ENCODE measurements at places on chromosomes 16 and 17.

DNA sequence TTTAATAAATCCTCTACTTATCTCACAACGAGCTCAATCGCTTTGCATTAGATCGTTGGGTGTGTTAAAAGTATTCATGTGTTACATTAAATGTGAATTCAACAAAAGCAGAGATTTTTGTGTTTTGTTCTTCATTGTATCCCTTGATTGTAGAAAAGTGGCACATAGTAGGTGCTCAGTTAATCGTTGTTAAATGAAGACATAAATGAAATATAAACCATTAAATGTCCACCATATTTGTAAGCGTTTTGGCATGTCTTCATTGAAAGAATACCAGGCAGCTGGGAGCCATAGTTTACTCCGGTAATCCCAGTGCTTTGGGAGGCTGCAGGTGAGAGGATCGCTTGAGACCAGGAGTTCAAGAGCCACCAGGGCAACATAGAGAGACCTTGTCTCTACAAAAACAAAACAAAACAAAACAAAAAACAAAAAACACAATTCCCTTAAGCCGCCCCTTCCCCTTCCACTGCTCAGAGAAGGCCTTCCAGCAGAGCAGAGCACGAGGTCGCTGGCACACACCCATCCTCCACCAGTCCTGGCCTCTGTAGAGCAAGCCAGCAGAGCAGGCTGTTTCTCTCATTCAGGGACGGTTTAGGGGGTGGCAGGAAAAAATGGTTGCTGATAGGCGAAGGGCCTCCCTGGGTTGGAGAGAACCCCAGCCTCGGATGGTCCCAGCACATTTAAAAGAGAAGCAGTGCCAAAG lies 673 bp upstream of the CHD9 start:
- DNase-seq = no peak

GRCh38 chr17:65334406-65334805 lies 197.2 kb downstream of the RGS9 start:
- no peak for DNase-seq

DNA sequence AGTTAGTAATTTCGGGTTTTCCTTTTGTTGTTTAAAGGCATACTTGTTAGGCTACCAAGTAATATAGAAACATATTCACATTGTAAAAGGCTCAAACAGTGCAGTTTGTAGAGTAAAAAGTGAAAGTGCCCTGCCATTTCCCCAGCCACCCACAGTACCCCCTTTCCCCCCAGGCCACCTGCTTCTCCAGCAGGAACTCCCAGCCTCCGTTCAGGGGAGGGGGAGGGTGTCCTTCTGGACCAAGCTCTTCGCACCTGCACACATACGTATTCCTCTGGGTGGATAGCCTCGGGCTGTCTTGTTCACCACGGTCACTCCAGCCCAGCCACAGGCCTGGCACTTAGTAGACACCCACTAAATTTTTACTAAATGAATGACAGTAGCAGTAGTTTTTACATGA lies 144.5 kb downstream of the CLEC16A start:
- no peak for DNase-seq

- no peak for DNase-seq
These were observed 52.5 kb upstream of the MTSS2 start for GRCh38 chr16:70738083-70738977.

DNA sequence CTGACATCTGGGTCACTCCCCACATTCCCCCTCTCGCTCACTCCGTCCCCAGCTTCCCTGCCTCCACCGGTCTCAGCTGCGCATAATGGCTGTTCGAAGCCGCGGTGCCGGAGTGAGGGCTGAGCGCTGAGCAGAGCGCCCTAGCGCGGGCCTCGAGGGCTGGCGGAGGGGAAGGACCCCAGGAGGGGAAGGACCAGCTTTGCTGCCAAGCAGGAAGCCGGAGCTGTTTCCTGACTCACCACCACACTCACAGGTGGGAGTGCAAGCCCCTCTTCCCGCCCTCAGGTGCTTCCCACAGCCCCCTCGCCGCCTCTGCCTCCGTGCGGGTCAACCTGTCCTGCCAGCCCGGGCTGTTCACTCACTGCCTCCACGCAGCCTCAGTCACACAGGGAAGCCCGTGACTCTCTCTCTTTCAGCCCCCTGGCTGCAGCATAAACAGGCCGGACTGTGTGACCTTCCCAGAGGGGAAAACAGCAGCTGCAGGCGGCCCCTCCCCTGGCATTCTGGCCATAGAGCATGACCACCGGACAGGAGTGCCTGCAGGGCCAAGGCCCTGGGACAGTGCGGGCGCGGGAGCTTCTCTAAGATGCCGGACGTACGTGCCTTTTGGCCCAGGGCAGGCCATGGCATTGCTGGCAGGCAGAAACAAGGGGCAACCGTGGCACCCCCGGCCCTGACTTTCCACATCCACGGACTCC lies 23.7 kb downstream of the SLC43A2 start:
- no peak for DNase-seq

DNA sequence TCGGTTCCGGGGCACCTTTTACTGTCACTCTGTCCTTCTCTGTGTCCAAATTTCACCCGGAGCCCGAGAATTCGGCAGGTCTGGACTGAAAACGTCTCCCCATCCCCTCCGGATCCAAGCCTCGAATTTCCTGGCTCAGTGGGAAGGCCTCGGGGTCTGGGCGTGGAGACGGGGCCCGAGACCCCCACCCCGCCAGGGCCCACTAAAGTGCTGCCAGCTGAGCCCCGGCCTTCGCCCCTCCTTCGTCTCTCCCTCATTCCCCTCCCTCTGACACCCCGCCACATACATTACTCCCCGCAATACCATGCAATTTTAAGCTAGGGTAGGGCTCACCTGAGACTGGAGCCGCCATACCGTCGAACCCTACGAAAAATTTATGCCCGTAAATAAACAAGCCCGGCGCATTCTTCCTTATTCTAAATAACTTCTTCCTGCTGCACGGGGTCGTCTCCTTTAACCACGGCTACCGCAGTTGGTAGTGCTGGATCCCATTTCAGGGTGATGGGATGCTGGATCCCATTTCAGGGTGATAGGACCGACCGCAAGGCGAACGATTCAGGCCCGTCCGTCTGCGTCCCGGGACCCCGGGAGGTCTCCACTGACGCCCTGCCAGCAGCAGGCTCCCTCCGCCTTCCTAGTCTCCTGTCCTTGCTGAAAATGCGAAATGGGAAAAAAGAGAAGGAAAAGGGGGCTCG lies 4.4 kb upstream of the OR1F1 start:
- no peak for DNase-seq

GRCh38 chr16:822174-822908 lies 21.8 kb upstream of the GNG13 start:
- DNase-seq = no peak

DNA sequence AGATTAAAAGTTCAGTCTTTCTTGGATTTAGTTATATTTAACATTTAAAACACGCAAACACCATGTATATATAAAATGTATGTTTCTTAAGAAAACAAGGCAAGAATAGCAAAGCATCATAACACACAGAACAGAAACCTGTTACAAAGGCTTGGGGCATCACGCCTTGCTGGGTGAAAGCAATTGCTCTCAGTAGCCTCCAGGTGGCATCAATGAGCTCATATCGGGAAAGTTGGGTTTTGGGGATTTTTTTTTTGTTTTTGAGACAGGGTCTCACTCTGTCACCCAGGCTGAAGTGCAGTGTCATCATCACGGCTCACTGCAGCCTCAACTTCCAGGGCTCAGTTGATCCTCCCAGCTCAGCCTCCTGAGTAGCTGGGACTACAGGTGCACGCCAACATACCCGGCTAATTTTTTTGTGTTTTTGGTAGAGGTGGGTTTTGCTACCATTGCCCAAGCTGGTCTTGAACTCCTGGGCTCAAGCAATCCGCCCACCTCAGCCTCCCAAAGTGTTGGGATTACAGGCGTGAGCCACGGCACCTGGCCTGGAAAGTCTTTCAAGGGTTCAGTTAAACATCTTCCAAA lies 56.9 kb downstream of the CYB5D2 start:
- peak; percentile 43 for DNase-seq

DNA sequence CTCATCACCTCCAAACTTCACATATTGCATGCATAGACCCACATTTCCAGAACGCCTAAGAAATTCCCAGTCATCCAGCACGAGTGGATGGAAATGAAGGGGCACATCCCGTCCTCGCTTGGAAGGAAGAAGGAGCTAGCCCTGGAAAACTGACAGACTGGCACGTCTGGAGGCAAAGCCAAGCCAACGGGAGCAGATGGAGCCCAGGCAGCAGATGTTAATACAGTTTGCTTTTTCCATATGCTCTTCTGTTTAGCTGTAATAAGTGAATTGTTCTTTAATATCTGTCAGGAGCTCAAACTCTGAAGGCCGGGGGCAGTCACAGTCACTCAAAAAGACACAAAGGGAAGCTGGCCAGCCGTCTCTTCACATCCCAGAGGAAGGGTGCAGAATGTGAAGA lies 187.7 kb downstream of the XYLT1 start:
- no peak for DNase-seq

DNA sequence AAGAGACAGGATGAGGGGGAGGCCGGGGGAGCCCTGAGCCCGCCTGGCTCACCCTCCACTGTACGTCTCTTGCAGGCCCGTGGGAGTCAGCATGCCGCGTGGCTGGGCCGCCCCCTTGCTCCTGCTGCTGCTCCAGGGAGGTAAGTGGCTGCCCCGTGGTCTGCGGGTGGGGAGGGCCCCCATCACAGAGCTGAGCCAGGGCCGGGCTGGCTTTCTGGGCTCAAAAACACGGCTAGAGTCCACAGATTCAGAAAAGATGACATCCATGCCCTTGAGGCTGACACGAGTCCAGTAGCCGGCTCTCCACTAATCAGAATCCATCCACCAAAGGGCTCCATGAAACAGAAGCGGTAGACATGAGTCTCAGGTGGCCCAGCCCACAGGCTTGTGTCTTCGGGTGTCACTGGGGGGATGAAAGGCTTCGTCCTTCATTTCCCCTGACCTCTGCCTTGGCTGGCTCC lies 28.0 kb downstream of the IL21R start:
- no peak for DNase-seq

- no peak for DNase-seq
These were observed 32.9 kb upstream of the TOB1 start for GRCh38 chr17:50899005-50899460.

GRCh38 chr17:72359811-72360210 lies 239.0 kb downstream of the SOX9 start:
- no peak for DNase-seq

GRCh38 chr16:54437921-54438320 lies 151.3 kb upstream of the IRX3 start:
- no peak for DNase-seq

Data from NCI-H1105 (cell line).